Endothelial cell (in vitro differentiated cells): ENCODE measurements at places on chromosomes 2 and 18. TPM values are rescaled to one million over a fixed set of nuclear protein-coding genes. Genes with fewer than 3 reads are reported as not detected.
A peak's percentile ranks its signal among the peaks of the same experiment; 100 is the strongest.

The ABCG8 gene
- not detected for total RNA-seq

The CHRNG gene
- not detected for total RNA-seq

The ARL5A gene
- 42.2 TPM for total RNA-seq

The EMILIN1 gene
- 2.1 TPM for total RNA-seq

The PNO1 gene
- total RNA-seq = 11.4 TPM

The MPHOSPH10 gene
- 24.7 TPM for total RNA-seq

The SIGLEC15 gene
- total RNA-seq = 2.7 TPM

The HAAO gene
- 6.0 TPM for total RNA-seq

The GKN1 gene
- total RNA-seq = not detected

The SETBP1 gene
- total RNA-seq = 131 TPM

DNA sequence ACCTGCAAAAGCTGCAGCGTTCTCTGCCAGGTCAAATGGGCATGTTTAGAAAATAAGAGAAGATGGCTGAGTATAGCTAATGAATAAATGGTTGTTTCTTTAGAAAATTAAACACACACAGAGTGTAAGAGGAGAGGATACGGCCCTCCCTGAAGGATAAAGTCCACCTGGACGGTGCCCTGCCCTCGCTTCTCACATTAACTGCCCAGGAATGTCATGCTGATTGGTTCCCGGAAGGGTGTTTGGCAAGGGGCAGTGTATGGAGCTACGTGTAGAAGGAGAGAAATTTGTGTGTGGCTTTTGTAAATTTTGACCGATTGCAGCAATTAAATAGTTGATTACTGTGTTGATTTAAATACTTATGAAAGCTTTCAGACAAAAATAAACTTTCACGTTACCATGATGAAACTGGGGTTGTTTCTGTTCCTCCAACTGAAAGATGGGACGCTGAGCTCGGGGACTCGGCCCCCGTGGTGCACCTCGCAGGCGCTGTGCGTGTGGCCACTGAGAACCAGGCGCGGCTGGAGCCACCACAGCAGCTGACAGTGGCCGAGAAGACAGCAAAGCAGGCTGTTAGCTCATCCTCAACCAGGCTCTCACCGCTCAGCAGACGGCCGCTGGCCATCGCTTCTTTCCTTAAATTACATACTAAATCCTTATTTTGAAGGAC, 22.7 kb downstream of the MPPE1 start:
- peaks cover 25% of the 10 kb centered on the region for H3K36me3 ChIP-seq
- H3K27me3 ChIP-seq = peaks cover 2% of the 10 kb centered on the region
- DNase-seq = no peak
- no peak overlapping the region for H3K4me3 ChIP-seq
- peaks cover 5% of the 10 kb centered on the region for H3K4me1 ChIP-seq

- no peak overlapping the region for H3K4me3 ChIP-seq
- H3K27ac ChIP-seq = no peak overlapping the region
- no peak for DNase-seq
- no peaks in the 10 kb centered on the region for H3K27me3 ChIP-seq
Measured at GRCh38 chr2:145036421-145037011, 516.6 kb upstream of the ZEB2 start.

- DNase-seq = no peak
- no peaks in the 10 kb centered on the region for H3K36me3 ChIP-seq
- no peak overlapping the region for H3K4me3 ChIP-seq
- no peak overlapping the region for H3K27ac ChIP-seq
Measured at GRCh38 chr2:23323198-23323916, 61.6 kb upstream of the KLHL29 start.

- H3K36me3 ChIP-seq = peaks cover 13% of the 10 kb centered on the region
- peaks cover 22% of the 10 kb centered on the region for H3K4me1 ChIP-seq
- H3K27ac ChIP-seq = peak overlapping the region; percentile 84
Measured at GRCh38 chr2:5695654-5696403, 3.6 kb downstream of the SOX11 start.

DNA sequence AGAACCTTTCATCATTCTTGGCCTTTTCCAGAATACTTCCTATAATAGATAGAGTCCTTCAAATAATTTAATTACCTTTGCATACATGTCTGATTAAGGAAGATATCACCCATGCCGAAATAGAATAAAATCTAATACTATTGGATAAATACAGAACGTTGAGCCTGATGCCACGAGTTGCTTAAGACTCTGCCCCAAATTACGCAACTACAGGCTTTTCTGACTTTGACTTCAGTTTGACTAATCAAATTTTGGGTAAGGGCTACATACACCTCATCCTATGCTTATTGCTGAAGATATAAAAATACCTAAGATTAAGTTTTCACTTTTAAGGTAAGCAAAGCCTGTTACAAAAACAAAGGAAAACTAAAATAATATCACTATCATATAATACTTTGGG, 1065.1 kb upstream of the NRXN1 start:
- H3K36me3 ChIP-seq = no peaks in the 10 kb centered on the region
- no peak overlapping the region for H3K27ac ChIP-seq
- H3K4me3 ChIP-seq = no peak overlapping the region
- H3K4me1 ChIP-seq = no peaks in the 10 kb centered on the region
- H3K27me3 ChIP-seq = no peaks in the 10 kb centered on the region

DNA sequence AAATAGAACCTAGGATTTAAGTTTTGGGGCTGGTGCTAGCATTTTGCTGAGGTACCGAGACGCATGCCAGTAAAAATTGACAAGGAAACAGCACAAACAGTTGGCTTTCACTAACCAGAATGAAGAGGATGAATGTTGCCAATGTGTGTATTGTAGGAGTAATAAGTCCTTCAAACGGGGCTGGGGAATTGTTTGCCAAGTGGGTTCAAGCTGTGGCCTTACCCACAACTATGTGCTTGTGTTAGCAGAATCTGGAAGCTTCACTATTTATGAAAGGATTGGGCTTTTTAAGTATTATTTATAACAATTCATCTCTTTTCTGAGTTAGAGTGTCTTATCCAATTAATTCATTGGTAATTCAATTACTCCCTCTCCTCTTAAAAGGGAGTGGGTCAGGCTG, 15.0 kb upstream of the KIF5C start:
- H3K4me1 ChIP-seq = no peaks in the 10 kb centered on the region
- H3K4me3 ChIP-seq = no peak overlapping the region
- no peak for DNase-seq
- H3K27me3 ChIP-seq = no peaks in the 10 kb centered on the region

GRCh38 chr2:241110607-241111439, 8.7 kb upstream of the MTERF4 start:
- H3K4me1 ChIP-seq = peaks cover 49% of the 10 kb centered on the region
- H3K27me3 ChIP-seq = peaks cover 6% of the 10 kb centered on the region
- H3K27ac ChIP-seq = no peak overlapping the region
- no peak overlapping the region for H3K4me3 ChIP-seq
- DNase-seq = no peak

DNA sequence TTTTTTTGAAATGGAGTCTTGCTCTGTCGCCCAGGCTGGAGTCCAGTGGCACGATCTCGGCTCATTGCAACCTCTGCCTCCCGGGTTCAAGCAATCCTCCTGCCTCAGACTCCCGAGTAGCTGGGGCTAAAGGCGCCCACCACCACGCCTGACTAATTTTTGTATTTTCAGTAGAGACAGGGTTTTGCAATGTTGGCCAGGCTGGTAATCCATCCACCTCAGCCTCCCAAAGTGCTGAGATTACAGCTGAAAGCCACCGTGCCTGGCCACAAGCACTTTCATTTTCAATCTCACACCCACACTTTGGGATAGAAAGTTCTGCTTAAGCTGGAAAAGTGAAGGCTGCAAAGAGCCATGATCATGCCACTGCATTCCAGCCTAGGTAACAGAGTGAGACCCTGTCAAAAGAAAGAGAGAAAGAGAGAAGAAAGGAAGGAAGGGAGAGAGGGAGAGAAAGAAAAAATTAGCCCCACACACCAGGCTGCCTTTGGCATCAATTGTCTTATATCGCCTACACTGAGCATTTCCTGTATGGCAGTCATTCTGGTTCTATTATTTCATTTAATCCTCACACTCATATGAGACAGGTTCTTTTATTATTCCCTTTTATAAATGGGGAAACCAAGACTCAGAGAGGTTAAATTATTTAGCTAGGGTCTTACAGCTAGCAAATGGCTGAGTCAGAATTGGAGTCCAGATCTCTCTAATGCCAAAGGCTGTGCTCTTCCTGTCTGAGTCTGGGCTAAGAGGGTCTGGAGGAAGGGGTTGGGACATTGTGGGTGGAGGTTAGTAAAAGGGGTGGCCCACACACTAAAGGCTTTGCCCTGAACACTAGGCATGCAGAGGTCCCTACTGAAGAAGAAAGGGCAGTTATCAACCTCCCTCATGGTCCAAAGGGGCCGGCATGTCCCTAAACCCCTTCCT, 37.9 kb upstream of the PKDCC start:
- no peaks in the 10 kb centered on the region for H3K36me3 ChIP-seq
- no peak overlapping the region for H3K27ac ChIP-seq
- no peak for DNase-seq
- H3K4me3 ChIP-seq = no peak overlapping the region

- H3K27me3 ChIP-seq = peaks cover 1% of the 10 kb centered on the region
- DNase-seq = no peak
- H3K4me3 ChIP-seq = no peak overlapping the region
- no peak overlapping the region for H3K27ac ChIP-seq
- H3K36me3 ChIP-seq = no peaks in the 10 kb centered on the region
Measured at GRCh38 chr2:129800285-129800684, 179.2 kb upstream of the RAB6C start.

- peaks cover 2% of the 10 kb centered on the region for H3K27me3 ChIP-seq
- H3K27ac ChIP-seq = no peak overlapping the region
Measured at GRCh38 chr18:12403601-12404506, 3.9 kb upstream of the PRELID3A start.

DNA sequence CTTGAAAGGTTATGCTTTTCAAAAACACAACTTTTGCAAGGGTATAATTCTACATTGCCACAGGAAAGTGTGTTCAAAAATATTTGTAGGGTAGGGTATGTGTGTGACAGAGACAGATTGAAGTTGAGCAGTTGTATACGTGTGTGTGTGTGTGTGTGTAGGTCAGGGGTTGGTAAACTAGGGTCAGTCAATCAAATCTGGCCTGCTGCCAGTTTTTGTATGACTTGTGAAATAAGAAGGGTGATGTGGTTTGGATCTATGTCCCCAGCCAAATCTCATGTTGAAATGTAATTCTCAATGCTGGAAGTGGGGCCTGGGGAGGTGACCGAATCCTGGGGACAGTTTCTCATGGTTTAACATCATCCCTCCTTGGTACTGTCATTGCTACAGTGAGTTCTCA, 148.2 kb downstream of the CERS6 start:
- H3K27me3 ChIP-seq = no peaks in the 10 kb centered on the region
- peaks cover 26% of the 10 kb centered on the region for H3K36me3 ChIP-seq
- no peak for DNase-seq

GRCh38 chr2:43050866-43051265, 175.5 kb downstream of the ZFP36L2 start:
- DNase-seq = no peak
- no peak overlapping the region for H3K27ac ChIP-seq
- no peak overlapping the region for H3K4me3 ChIP-seq

GRCh38 chr18:23506393-23506792, 3.1 kb downstream of the RMC1 start:
- peaks cover 10% of the 10 kb centered on the region for H3K27me3 ChIP-seq
- peaks cover 26% of the 10 kb centered on the region for H3K36me3 ChIP-seq
- no peak overlapping the region for H3K4me3 ChIP-seq
- no peak overlapping the region for H3K27ac ChIP-seq
- DNase-seq = no peak

- no peaks in the 10 kb centered on the region for H3K27me3 ChIP-seq
- no peaks in the 10 kb centered on the region for H3K4me1 ChIP-seq
- H3K4me3 ChIP-seq = no peak overlapping the region
- no peak overlapping the region for H3K27ac ChIP-seq
- DNase-seq = no peak
Measured at GRCh38 chr2:144086965-144087364, 433.0 kb downstream of the ZEB2 start.

GRCh38 chr2:205001300-205001966, 456.2 kb downstream of the PARD3B start:
- H3K27me3 ChIP-seq = no peaks in the 10 kb centered on the region
- peaks cover 6% of the 10 kb centered on the region for H3K4me1 ChIP-seq
- no peaks in the 10 kb centered on the region for H3K36me3 ChIP-seq
- H3K27ac ChIP-seq = no peak overlapping the region
- DNase-seq = no peak
- H3K4me3 ChIP-seq = no peak overlapping the region

- no peak for DNase-seq
- H3K27me3 ChIP-seq = no peaks in the 10 kb centered on the region
- H3K36me3 ChIP-seq = no peaks in the 10 kb centered on the region
- H3K4me3 ChIP-seq = no peak overlapping the region
Measured at GRCh38 chr18:26703170-26703930, 155.0 kb upstream of the KCTD1 start.
